ENCODE measurements at places on chromosomes 13 and 19.

GRCh38 chr13:46603165-46603603 lies 50.2 kb downstream of the LRCH1 start:
- no peak for DNase-seq

- DNase-seq: no peak
These were observed 27.3 kb downstream of the NUFIP1 start for GRCh38 chr13:44961997-44962396.

DNA sequence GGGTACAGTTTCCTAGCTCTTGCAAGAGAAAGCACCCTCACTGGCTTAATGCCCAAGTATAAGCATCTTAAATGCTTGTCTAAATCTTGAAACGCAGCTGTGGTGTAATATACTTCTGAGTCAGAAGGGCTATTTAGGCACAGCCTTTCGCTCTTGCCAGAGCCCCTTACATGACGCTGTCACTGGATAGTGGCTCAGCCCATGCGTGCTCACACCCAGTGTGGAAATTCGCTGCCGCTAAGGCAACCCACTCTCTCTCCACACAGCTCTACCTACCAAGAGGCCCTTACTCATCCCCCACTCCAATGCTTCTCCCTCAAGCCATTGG lies 24.0 kb downstream of the UQCRFS1 start:
- no peak for DNase-seq

DNA sequence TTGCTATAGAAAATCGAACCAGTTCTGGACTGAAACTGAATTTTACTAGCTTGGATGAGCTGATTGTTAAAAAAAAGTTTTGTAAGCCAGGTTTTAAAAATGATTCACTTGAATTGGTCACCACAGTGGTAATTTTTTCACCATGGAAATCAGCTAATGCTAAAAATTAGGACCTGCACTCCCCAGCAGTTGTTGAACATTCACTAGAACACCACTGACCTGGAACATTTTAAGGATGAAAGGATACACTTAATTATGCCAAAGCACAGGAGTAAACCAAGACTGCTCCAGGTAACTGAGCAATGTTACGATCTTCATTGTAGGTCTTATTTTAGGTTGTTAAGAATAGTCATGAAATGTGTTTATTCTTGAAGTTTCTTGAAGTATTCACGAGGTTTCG lies 1342.6 kb upstream of the SPRY2 start:
- no peak for DNase-seq

DNA sequence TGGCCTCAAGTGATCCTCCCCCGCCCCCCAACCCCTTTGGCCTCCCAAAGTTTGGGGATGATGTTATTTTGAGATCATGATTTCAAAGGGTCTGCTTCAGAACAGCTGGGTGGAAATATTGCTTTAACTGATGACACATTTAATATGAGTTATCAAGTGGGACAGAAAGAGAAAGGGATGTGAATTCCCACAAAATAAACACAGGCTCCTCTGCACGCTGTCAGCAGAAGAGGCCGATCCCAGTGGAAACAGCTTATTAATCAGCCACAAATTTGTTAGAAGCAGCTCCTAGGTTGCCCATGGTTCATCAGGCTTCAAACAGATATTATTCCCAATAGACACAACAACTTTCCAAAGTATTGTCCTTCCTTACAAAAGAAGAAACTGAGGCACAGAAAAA lies 4.7 kb downstream of the DCLK1 start:
- no peak for DNase-seq

- no peak for DNase-seq
These were observed 88.4 kb upstream of the DOCK9 start for GRCh38 chr13:99066219-99066618.

All from NCI-H446 treated with DMSO at 0.1 percent for 48 hours (cell line).